Cardiac septum (tissue), 1 donor: ENCODE measurements at places on chromosomes 5 and 9. TPM values are rescaled to one million over a fixed set of nuclear protein-coding genes. Genes with fewer than 3 reads are reported as not detected.

SLC36A2 gene
- total RNA-seq, result not detected

IGIP gene
- total RNA-seq, result 15.9 TPM

DPYSL3 gene
- total RNA-seq, result 51.1 TPM

SPATA31E1 gene
- total RNA-seq, result not detected

PCDHGB3 gene
- total RNA-seq, result 14.2 TPM

SLC23A1 gene
- not detected for total RNA-seq

TMEFF1 gene
- 0.46 TPM for total RNA-seq

PPP3R2 gene
- not detected for total RNA-seq

KIF20A gene
- 0.16 TPM for total RNA-seq
